ENCODE measurements at places on chromosomes 12 and 14.

- DNase-seq = no peak
These were observed 72.2 kb downstream of the ITPR2 start for GRCh38 chr12:26760657-26761293.

- no peak for DNase-seq
These were observed 27.5 kb downstream of the GNS start for GRCh38 chr12:64731683-64732082.

DNA sequence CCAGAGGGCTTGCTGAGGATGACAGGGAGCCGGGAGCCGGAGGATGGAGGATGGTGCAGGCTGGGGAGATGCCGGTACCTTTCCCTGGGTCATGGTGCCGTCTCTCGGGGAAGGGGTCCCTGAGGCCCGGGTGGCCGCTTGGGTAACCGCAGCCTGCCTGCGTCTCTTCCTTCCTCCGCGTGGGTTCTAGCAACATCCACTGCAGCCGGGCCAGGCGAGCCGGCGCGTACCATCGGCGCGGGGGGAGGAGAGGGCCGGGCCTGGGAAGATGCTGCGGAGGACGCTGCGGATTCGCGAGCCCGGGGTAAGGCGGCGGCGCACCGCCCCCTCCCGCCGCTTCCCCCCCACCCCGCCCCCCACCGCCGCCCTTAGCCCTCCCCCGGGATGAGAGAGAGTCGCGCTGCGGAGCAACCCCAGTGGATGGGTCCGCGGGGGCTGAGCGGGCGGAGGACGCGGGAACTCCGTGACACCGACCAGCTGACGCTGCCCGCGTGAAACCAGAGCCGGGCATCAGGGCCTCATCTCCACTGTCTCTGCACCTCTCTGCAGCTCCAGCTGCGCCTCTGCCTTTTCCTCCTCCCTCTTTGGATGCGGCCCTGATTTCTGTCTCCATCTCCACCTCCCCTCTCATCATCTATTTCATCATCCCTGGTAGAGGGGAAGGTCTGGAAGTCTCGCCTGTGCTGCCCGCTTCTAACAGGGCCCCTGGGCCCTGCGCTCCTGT lies at the start of gene FAIM2:
Gene FAIM2 (minus strand): TSS at position 201 of the 724 bp plus-strand sequence. CDS start 108 bp downstream, at position 93.
- DNase-seq = peak; percentile 48

DNA sequence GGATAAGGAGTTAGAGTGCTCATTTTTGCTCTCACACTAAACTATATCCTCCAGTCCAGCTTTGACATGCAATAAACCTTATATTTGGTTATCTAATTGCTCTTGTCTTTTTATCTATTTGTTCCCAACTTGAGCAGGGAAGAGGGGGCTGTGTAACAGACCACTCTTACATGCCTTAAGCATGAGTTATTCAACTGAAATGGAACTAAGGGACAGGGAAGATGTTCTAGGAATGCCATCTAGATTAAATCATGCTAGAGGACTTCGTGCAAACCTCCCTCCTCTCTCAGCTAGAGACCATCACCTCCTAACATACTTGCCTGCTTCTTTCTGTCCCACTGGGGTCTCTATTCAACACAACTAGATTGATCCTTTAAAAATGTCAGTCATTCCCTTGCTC lies 20.6 kb downstream of the SPX start:
- DNase-seq = no peak

DNA sequence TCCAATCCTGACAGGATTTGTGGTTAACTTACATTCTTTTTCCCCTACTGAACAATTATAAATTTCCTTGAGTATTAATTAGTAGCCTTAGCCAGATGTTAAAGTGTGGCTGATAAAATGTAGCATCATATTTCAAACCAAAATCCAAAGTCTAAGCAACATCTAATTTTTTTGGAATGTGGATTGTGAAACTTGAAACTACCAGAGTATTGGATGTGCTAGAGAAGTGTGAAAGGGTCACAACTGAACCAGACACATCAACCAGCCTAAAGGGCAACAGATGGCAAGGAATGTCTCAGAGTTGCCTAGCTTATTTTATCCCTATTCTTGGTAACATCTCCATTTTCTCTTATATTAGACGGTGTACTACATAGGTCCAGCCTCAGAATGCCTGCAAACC lies 153.1 kb upstream of the DCN start:
- no peak for DNase-seq

DNA sequence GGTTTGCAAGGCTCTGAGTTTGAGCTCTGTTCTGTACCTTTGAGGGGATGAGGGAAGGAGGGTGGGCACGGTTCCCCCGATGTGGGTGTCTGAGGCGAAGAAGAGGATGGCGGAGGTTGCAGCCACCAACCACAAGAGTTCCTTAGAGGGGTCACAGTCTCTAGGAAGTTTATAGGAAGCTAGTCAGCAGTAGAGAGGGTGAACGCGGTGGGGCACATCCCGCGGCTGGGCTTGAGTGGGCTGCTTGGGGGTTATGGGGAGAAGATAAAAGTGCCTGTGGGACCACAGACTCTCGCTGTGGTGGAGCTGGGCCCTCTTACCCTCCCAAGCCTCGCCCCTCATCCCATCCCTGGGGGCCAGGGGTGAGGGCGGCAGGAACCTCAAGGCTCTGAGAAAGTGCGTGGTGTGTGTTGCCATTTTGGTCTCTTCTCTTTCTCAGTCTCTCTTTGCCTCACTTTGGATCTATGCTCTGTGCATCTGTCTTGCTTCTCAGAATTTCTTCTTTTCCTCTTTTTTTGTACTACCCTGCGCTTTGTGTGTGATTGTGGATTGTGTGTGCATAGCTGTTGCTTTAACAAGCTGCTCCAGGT lies 2.7 kb downstream of the CD4 start:
- no peak for DNase-seq

GRCh38 chr12:86349196-86349595 lies 93.0 kb upstream of the MGAT4C start:
- no peak for DNase-seq

GRCh38 chr14:68173227-68173972 lies 353.8 kb downstream of the RAD51B start:
- no peak for DNase-seq

GRCh38 chr12:46124848-46125619 lies 134.7 kb upstream of the SCAF11 start:
- DNase-seq = peak; percentile 84

GRCh38 chr12:116659771-116660481 lies 77.9 kb downstream of the SPRING1 start:
- no peak for DNase-seq

DNA sequence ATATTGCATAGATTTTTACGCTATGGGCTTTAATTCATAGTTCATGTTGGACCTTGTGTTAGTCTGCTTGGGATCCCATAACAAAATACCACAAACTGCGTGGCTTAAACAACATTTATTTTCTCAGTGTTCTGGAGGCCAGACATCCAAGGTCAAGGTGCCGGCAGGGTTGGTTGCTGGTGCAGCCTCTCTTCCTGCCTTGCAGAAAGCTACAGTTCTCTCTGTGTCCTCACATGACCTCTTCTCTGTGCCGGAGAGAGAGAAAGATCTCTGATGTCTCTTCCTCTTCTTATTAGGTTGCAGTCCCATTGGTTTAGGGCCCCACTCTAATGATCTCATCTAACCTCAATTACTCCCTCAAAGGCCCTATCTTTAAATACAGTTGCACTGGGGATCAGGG lies 170.5 kb downstream of the IPO8 start:
- no peak for DNase-seq

DNA sequence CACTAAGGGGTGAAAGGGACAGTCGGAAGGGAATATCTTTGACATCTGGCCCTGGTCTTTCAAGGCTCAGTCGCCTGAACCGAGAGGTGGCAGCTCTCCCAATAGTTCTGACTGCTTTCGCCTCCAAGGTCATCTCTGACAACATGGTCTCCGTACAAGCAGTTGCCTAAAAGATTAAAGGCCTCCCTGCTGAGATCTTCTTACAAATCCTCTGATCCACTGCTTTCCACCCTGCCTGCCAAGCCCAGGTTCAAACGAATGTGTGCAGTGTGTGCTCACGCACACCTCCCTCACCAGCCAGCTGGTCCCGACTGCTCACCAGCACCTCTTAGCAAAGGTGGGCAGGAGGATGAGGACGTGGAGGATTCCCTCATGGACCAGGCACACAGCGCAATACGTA lies 10.4 kb downstream of the B4GALNT3 start:
- DNase-seq = no peak

- DNase-seq = no peak
These were observed 31.4 kb downstream of the NCKAP5L start for GRCh38 chr12:49796606-49797448.

DNA sequence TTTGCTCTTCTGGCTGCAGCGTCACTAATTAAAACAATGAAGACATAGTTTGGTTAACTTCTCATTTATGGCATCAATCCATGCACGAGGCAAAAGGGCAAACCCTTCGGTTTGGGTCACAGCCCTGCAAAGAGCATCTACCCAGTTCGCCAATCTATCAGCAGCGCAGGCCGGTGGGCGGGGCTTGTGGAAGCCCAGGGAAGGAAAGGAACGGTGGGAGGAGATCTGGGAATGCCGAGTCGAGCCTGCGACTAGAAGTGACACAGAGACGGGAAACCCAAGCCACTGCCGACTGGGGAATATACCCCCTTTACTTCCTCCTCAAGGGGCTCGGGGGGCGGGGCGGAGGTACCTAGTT lies 466 bp downstream of the KICS2 start:
- peak; percentile 69 for DNase-seq

GRCh38 chr14:25089496-25089895 lies 39.5 kb upstream of the STXBP6 start:
- DNase-seq = no peak

DNA sequence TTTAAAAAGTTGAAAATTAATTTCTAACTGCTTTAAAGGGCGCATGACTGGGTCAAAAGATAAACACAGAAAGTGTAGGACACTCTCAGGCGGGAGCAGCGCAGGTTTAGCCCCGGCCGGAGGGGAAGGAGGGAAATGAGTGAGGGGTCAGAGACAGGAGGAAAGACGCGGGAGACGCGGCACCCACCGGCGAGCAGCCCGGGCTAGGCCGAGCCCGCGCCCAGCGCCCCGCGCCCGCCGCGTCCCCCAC lies 591 bp downstream of the GXYLT1 start:
- no peak for DNase-seq

DNA sequence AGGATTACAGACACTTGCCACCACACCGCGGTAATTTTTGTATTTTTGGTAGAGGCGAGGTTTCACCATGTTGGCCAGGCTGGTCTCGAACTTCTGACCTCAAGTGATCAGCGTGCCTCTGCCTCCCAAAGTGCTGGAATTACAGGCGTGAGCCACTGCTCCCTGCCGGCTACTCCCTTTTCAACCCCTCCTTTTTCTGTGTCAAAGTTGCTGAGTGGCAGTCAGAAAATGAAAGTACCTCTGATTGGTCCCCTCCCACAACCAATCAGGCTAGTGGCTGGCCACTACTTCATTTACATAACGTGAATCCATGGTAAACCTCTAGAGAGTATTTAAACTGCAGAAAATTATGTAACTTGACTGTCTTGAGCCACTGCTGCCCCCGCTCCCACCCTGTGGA lies 5.9 kb downstream of the RESF1 start:
- DNase-seq = no peak

GRCh38 chr12:107135177-107135576 lies 41.8 kb upstream of the CRY1 start:
- no peak for DNase-seq

DNA sequence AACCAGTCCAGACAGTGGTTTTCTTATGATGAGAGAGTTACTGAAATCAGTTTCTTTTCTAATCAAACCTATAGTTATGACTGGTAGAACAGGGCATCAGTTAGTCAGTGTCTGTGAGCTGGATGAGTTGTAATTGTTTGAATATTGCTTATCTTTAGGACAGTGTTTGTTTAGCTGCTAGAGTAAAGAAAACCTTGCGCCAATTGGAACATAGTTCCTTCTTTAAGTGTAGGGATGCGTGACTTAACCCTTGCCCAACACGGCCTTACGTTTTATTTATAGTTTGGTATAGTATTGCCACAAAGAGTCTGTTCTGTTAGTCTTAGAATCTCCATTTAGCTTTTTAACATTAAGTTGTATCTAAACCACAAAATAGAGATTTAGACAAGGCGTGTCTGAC lies 572.6 kb downstream of the SLC16A7 start:
- DNase-seq = no peak

GRCh38 chr14:21880918-21881317 lies 207.3 kb upstream of the OR4E1 start:
- DNase-seq = no peak

DNA sequence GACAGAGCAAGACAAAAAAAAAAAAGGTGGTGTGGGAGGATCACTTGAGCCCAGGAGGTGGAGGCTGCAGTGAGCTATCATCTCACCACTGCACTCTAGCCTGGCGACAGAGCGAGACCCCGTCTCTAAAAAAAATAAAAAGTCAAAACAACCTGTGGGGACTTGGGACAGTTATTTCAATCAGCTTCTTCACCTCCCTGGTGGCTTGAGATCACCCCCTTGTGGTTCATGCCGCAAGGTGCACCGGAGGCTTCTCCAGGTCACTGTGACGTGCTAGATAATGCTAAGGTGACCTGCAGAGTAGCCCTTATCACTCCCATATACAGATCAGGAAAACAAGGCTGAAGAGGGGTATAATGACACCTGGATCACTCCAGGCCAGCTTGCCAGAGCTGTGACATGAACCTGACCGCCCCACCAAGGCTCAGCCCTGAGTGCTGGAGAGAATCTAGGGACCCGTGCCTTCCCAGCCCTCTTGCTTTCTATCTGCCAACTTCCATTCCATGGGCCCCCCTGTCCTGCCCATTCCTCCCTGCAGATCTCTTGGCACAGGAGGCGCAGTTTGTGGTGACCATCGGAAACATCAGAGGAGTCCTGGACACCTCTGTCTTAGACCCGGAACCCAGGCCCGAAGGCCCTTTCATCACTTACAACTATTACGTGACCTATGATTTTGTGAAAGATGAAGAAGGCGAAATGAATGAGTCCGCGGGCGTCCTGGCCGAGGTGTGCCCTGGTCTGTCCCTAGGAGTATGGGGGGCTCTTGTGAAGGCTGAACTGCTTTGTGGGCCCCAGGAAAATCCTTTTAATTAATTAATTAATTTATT lies 8.1 kb downstream of the LRRC43 start:
- DNase-seq = peak; percentile 81

GRCh38 chr14:40347675-40348074 lies 915.4 kb upstream of the FBXO33 start:
- DNase-seq = no peak

DNA sequence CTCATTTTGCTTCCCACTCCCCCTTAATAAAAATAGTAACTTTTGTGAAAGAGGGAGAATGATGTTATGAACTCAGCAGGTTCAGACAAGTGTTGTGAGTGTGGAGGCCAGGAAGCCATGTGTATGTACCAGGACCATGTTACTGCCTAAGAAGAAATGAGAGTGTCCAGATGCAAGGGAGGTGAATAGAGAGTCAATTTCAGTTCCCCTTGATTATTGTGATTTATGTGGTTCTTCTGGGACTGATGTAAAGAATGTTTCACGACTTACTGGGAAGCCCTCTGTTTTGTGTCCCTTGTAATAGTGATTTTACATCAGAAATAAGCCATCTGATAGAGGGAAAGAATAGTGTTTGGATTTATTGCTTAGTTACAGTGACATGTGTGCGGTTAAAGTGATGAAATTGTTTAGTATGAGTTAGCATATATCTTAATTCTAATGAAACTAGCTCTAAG lies 32.5 kb downstream of the FBXO34 start:
- DNase-seq = no peak

- DNase-seq = no peak
These were observed 73.0 kb downstream of the NRXN3 start for GRCh38 chr14:78243187-78243586.

- no peak for DNase-seq
These were observed 24.0 kb upstream of the TSPAN11 start for GRCh38 chr12:30902596-30902995.
